Uterus (tissue), 4 donors: ENCODE measurements at places on chromosomes 12 and 14.

- H3K4me3 ChIP-seq: no peak overlapping the region
- H3K27ac ChIP-seq: no peak overlapping the region
- H3K27me3 ChIP-seq: no peaks in the 10 kb centered on the region
- H3K4me1 ChIP-seq: no peaks in the 10 kb centered on the region
- no peak for DNase-seq
Observed at GRCh38 chr14:69919815-69920214, 40.6 kb downstream of the SMOC1 start.

- DNase-seq: no peak
- no peaks in the 10 kb centered on the region for H3K36me3 ChIP-seq
- no peak overlapping the region for H3K27ac ChIP-seq
- H3K4me1 ChIP-seq: no peaks in the 10 kb centered on the region
- no peak overlapping the region for H3K4me3 ChIP-seq
- H3K27me3 ChIP-seq: no peaks in the 10 kb centered on the region
Observed at GRCh38 chr14:51981218-51981854, 8.0 kb upstream of the RTRAF start.

GRCh38 chr12:8455271-8455670 is 491 bp upstream of the CLEC6A start:
- H3K4me1 ChIP-seq: no peaks in the 10 kb centered on the region
- H3K4me3 ChIP-seq: no peak overlapping the region
- DNase-seq: no peak
- no peaks in the 10 kb centered on the region for H3K36me3 ChIP-seq

DNA sequence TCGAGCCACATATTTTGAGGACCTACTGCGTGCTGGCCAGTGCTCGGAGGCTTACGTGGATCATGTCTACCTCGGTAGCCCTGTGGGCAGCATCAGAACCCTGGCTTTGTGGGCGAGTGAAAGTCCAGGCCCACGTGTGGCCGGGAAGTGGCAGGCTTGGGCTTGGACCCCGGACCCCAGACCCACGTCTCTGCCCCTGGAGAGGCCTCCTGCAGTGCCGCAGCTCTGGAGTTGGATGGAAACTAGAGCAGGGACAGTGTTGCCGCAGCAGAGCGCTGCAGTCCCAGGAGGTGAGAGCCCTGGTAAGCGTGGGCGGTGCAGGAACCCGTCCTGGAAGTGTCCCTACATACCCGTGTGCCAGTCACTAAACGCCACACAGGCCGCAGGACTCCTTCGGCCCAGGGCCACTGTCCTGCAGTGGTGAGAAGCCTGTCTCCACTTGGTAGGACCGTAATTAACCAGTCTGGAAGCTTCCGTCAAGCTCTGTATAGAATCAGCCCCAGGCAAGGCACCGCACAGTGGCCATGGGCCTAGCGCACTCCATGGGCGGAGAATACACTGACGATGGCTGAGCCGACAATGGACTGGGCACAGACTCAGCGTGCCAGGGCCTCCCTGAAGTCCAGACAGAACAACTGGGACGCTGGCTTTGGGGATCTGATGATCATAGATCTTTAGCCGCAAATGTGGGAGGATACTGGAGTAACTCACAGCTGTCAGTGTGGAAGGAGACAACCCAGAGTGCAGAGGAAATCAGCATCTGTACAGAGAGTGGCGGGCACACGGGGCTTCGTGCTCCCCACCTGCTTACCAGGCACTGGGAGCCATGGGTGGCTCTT is 219.5 kb downstream of the KIF26A start:
- H3K27ac ChIP-seq: no peak overlapping the region
- no peak for DNase-seq
- H3K4me3 ChIP-seq: no peak overlapping the region
- no peaks in the 10 kb centered on the region for H3K4me1 ChIP-seq
- H3K27me3 ChIP-seq: no peaks in the 10 kb centered on the region
- H3K36me3 ChIP-seq: no peaks in the 10 kb centered on the region

DNA sequence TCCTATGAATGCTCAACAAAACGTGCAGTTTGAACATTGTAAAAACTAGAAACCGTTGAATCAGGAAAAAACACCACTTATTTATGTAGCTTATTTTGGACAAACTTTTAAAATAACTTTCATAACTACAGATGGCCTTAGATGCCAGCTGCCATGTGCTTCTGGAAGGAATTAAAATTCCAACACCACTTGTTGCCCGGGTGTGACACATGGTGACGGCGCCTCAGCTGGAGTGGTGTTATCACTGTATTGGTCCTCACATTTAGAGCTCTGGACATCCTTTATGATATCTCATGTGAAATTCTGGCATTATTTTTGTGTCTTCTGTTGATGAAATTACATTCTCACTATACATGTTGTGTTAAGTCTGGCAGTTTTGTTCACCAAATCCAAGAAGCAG is 211.0 kb downstream of the IPO8 start:
- no peak overlapping the region for H3K4me3 ChIP-seq
- no peak overlapping the region for H3K27ac ChIP-seq
- no peaks in the 10 kb centered on the region for H3K4me1 ChIP-seq
- H3K27me3 ChIP-seq: no peaks in the 10 kb centered on the region
- DNase-seq: no peak

DNA sequence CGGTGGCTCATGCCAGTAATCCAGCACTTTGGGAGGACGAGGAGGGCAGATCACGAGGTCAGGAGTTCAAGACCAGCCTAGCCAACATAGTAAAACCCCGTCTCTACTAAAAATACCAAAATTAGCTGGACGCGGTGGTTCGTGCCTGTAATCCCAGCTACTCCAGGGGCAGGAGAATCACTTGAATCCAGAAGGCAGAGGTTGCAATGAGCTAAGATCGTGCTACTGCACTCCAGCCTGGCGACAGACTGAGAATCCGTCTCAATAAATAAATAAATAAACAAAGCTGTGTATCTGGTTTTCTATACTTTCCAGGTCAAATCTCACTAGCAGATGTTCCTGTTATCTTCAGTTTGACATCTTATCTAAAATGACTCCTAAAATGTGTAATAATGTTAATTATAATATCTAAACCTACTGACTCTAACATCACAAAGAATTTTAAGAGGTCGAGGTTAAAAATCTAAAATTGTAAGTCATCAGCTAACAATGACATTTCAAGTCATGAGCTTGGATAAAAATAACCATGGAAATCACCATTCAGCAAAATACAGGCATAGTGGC is 2.4 kb upstream of the SRP54 start:
- H3K4me1 ChIP-seq: peaks cover 21% of the 10 kb centered on the region
- no peak overlapping the region for H3K4me3 ChIP-seq
- no peaks in the 10 kb centered on the region for H3K36me3 ChIP-seq
- H3K27ac ChIP-seq: peak overlapping the region; percentile 97

DNA sequence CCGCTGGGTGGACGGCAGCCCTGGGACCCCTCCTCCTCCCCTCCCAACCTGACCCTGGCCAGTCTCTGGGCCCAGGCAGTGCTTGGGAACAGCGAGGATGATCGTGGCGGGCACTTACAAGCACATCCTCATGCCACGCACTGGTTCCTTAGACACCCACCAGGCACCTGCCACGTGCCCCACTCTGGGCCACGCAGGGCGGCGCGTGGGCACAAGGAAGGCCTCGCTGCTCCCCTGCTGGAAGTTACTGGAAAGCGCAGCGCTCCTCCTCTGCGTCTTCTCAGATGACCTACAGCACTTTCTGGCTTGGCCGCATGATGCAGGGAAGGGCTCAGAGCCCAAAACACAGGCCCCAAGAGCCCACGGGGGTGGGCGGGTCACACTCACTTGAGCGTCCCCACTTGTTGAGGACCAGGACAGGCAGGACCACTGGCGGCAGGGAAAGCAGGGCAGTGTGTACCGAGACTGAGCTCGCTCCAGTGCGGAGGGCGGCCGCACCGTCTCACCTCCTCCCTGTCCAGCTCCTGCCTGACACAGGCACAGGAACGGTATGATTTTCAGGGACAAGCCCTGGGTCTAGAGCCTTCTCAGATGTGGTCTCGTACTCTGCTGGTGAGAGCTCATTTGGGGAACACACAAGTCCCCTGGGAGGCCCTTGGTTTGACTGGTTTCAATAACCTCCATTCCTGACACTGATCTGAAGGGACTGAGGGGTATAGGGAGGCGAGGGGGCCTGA is 128.3 kb upstream of the EVL start:
- no peak for DNase-seq
- H3K36me3 ChIP-seq: no peaks in the 10 kb centered on the region
- H3K4me1 ChIP-seq: no peaks in the 10 kb centered on the region
- H3K27me3 ChIP-seq: no peaks in the 10 kb centered on the region
- no peak overlapping the region for H3K4me3 ChIP-seq

- no peaks in the 10 kb centered on the region for H3K36me3 ChIP-seq
- DNase-seq: no peak
- no peak overlapping the region for H3K27ac ChIP-seq
Observed at GRCh38 chr14:90969531-90970166, 90.8 kb downstream of the RPS6KA5 start.

GRCh38 chr12:68097386-68097785 is 62.2 kb downstream of the IFNG start:
- no peaks in the 10 kb centered on the region for H3K36me3 ChIP-seq
- no peak overlapping the region for H3K4me3 ChIP-seq
- H3K4me1 ChIP-seq: no peaks in the 10 kb centered on the region

GRCh38 chr12:58897969-58898368 is 22.3 kb downstream of the LRIG3 start:
- no peaks in the 10 kb centered on the region for H3K4me1 ChIP-seq
- H3K4me3 ChIP-seq: no peak overlapping the region
- no peak for DNase-seq
- H3K27ac ChIP-seq: no peak overlapping the region

GRCh38 chr14:32494609-32495434 is 165.7 kb downstream of the AKAP6 start:
- no peaks in the 10 kb centered on the region for H3K27me3 ChIP-seq
- no peak overlapping the region for H3K27ac ChIP-seq
- no peaks in the 10 kb centered on the region for H3K36me3 ChIP-seq
- no peak overlapping the region for H3K4me3 ChIP-seq

GRCh38 chr12:65791400-65791799 is 32.9 kb upstream of the HMGA2 start:
- H3K4me3 ChIP-seq: no peak overlapping the region
- H3K4me1 ChIP-seq: no peaks in the 10 kb centered on the region
- no peak overlapping the region for H3K27ac ChIP-seq
- no peaks in the 10 kb centered on the region for H3K36me3 ChIP-seq
- no peak for DNase-seq

- no peaks in the 10 kb centered on the region for H3K4me1 ChIP-seq
- H3K27me3 ChIP-seq: no peaks in the 10 kb centered on the region
- no peaks in the 10 kb centered on the region for H3K36me3 ChIP-seq
- H3K27ac ChIP-seq: no peak overlapping the region
Observed at GRCh38 chr14:33377596-33378390, 439.1 kb downstream of the NPAS3 start.

GRCh38 chr12:109871668-109872314 is 8.6 kb downstream of the GLTP start:
- H3K4me1 ChIP-seq: no peaks in the 10 kb centered on the region
- no peaks in the 10 kb centered on the region for H3K27me3 ChIP-seq
- no peak overlapping the region for H3K4me3 ChIP-seq
- no peak overlapping the region for H3K27ac ChIP-seq
- no peak for DNase-seq

GRCh38 chr12:24864796-24865125 is 84.1 kb downstream of the BCAT1 start:
- H3K27ac ChIP-seq: no peak overlapping the region
- no peaks in the 10 kb centered on the region for H3K27me3 ChIP-seq
- H3K36me3 ChIP-seq: no peaks in the 10 kb centered on the region

GRCh38 chr12:15977999-15978951 is 67.1 kb downstream of the DERA start:
- H3K4me3 ChIP-seq: no peak overlapping the region
- no peak for DNase-seq
- H3K27me3 ChIP-seq: no peaks in the 10 kb centered on the region
- peak overlapping the region; percentile 63 for H3K27ac ChIP-seq
- H3K36me3 ChIP-seq: no peaks in the 10 kb centered on the region
- peaks cover 3% of the 10 kb centered on the region for H3K4me1 ChIP-seq

DNA sequence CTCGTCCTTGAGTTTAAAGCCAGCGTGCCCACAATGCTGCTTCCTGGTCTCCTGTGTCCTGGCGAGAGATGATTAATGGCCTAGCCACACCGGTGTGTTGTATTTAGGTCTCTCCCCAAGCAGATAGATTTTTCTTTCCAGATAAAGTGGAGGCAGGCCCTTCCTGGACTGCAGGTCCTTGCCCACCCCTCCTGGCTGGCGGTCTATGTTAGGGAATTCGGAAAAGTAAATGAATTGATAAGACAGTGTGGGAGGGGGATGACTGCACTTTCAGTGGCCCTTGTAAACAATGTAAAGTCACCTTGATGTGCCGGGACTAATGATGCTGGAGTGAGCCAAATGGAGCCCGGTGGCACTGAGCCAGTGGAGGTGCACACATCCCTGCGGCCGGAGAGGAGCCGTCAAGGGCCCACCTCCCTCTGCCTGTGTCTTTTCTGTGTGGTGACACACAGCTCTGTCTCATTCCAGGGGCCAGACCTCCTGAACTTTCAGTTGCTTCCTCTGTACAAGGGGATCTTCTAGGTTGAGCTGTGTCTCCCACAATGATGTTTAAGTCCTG is 70.6 kb upstream of the ESRRB start:
- H3K4me3 ChIP-seq: no peak overlapping the region
- H3K4me1 ChIP-seq: no peaks in the 10 kb centered on the region
- no peaks in the 10 kb centered on the region for H3K36me3 ChIP-seq
- no peak overlapping the region for H3K27ac ChIP-seq

DNA sequence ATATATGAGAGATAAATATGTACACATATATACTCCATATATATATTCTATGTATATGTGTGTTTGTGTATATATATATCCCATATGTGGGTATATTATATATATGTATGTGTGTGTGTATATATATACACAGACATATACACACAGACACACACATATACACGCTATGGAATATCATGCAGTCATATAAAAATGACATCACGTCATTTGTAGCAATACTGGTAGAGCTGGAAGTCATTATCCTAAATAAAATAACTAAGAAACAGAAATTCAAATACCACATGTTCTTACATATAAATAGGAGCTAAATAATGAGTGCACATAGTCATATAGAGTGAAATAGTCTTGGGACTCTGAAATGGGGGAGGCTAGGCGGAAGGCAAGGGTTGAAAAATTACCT is 1000.2 kb downstream of the LRFN5 start:
- H3K27ac ChIP-seq: no peak overlapping the region
- no peaks in the 10 kb centered on the region for H3K4me1 ChIP-seq
- H3K27me3 ChIP-seq: no peaks in the 10 kb centered on the region
- no peak for DNase-seq
- no peaks in the 10 kb centered on the region for H3K36me3 ChIP-seq

DNA sequence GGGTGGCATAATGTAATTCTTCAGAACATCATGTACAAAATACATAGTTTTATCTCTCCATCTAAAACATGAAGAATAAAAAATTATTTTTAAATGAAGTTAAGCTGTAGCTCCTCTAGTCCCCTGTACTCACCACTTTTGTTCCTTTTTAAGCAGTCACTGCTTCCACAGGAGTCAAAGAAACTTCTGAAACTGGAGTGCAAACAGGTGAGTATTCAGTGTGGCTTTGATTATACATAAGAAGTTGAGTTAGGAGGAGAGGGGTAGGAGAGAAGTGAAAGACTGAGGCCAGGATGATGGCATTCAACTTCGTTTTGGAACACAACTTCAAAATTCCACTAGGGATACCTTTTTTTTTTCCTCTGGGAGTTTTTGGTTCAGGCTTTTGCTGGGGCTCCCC is 131.4 kb upstream of the CNTN1 start:
- no peaks in the 10 kb centered on the region for H3K4me1 ChIP-seq
- no peaks in the 10 kb centered on the region for H3K27me3 ChIP-seq
- no peak for DNase-seq

- no peaks in the 10 kb centered on the region for H3K36me3 ChIP-seq
- no peak overlapping the region for H3K4me3 ChIP-seq
Observed at GRCh38 chr14:95045106-95045701, 112.1 kb downstream of the DICER1 start.
